ENCODE measurements at places on chromosomes 4 and X.

DNA sequence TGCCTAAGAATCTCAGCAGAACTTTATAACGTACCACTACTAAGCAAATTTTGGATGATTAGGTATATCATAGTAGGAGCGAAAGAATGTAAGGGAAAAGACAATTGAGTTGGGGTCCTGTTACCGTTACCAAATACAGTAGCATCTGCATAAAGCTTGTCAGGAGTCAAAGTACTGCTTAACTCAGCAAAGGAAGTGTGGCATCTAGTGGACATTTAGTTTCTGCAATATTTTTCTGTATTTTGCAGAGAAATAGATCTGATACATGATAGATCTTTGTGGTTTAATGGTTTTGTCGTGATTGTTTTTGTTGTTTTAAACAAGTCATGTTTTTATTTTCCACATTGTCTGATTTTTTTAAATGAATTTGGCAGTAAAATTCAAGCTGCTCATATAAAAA is 81.0 kb upstream of the SMARCAD1 start:
- DNase-seq: no peak

- DNase-seq: no peak
Measured at GRCh38 chr4:85717847-85718246, 242.9 kb downstream of the ARHGAP24 start.

DNA sequence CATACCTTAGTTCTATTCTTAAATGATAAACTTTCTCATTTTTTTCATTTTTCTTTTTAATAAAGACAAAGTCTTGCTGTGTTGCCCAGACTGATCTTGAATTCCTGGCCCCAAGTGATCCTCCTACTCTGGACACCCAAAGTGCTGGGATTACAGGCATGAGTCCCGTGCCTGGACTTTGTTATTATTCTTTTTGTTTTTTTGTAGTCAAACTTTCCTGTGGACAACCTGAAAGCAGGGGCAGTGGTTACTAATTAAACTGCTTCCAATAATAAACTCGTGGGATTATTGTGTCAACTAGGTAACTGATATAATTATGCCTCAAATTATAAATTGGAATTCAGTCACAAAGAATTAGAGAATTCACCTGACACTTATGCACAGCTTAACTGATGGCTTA is 107.8 kb upstream of the RAPGEF2 start:
- no peak for DNase-seq

GRCh38 chr4:105092356-105092755 is 54.3 kb upstream of the TET2 start:
- DNase-seq: no peak

DNA sequence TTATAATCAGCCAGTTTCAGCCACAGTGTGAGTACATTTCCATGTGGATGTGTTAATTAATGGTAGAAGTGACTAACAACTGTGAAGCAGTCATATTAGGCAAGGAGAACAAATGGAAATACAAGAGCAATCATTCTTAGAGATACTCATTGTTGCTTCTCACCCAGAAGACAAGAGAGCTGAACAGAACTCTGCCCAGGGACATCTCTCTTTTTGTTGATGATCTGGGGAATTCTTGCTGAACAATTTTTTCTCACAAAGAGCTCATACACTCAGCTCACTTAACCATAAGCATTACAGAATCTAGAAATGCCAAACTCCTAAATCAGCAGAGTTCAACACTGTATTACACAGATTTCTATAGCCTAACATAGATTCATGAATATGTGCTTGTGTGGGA is 150.1 kb downstream of the COMMD8 start:
- DNase-seq: no peak

- DNase-seq: no peak
Measured at GRCh38 chr4:165766018-165766417, 107.0 kb upstream of the TLL1 start.

GRCh38 chr4:153072661-153073060 is 131.6 kb upstream of the TRIM2 start:
- no peak for DNase-seq

DNA sequence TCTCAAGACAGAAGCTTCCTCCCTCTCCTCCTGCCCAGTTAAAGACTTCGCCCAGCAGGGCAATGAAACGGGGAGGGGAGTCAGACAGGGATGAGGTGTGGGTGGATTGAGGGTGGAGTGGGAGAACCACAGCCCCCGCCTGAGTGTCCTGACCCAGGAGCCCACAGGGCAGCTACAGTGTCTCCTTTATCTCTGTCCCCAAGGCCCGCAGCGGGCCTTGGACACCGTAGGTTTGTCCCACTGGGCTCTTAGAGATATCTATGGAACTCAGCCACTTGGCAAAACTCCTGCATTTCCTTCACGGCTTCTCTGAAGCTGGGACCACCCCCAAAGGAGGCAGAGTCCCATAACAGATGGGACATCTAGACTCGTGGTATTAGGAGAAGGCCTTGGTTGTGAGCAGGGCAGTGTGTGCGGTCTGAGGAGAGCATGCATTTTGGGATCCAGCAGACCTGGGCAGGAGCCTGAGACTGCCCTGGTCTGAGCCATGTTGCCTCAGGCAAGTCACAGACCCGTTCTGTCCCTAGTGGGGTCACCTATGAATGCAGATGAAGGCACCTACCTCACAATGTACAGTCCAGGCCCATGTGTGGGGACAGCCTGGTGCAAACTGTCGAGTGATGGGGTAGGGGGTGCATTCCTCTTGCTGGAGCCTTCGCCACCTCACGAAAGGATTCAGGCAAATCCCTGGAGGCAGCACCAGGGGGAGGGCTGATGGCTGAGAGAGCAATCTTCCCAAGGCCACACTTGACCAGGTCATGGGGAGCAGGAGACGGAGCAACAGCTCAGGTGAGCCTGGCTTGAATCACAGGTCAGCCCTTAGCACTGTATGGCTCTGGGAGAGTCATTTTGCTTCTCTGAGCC is 225.7 kb upstream of the PSAPL1 start:
- no peak for DNase-seq

- no peak for DNase-seq
Measured at GRCh38 chrX:153646620-153647373, at the start of gene DUSP9. Gene DUSP9 (plus strand): TSS chrX:153647203. CDS start chrX:153647954, 751 bp downstream.

- no peak for DNase-seq
Measured at GRCh38 chr4:94680176-94680862, 77.4 kb upstream of the BMPR1B start.

DNA sequence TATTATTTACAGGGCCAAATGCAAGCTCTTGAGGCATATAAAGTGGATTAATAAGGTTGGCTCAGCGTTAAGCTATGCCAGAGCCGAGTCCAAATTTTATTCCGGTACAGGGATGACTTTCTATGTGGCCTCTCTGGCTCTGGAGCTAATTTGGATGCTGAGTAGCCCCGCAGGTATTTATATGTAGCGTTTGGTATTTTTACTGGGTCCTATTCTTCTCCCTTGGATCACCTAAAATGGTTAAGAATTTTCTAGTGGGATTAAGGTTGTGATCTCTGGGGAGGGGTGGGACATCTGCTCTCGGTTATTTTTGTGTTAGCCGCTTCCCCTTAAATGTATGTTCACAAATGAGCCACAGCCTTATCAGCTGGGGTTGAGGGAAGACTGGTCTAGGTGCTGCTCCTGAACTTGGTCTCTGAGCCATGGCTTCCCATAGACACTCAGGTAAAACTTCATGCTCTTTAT is 49.4 kb downstream of the FHL1 start:
- no peak for DNase-seq

GRCh38 chr4:151099976-151100417 is 569 bp downstream of the RPS3A start:
- no peak for DNase-seq

DNA sequence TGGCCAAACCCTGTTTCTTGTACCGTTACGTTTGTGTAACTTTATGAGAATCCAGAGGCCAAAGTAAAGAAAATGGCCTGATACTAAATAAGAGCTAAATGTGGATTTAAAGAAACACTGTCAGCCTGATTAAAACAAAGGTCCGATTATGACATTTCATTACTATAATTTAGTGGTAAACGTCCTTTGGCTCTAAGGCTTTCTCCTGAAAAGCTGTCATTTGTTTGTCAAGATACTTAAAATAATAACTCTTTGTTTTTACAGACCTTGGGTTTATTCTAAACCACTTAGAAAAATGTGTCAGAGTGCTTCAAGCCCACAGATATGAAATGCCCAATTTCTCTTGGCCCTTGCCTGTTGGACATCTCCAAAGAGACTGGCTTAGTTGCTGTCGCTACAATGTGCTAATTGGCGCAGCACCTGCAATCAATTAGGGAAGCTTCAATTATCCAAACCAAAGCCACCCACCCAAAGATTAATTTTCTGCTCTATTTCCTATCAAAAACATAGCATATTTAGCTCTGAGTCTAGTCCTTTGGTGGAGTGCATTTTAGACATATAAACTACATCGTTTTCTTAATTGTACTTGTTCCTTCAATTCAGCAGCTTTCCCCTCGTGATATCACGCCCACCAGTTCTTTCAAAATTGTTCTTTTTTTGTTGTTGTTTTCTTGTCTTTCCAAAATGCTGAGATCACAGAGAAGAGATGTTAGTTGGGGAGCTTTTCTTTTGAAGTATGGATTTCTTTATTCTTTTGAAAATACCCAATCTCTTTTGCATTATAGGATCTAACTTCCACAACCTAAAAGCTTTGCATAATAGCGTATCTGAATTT is 13.6 kb downstream of the SMIM20 start:
- DNase-seq: no peak

DNA sequence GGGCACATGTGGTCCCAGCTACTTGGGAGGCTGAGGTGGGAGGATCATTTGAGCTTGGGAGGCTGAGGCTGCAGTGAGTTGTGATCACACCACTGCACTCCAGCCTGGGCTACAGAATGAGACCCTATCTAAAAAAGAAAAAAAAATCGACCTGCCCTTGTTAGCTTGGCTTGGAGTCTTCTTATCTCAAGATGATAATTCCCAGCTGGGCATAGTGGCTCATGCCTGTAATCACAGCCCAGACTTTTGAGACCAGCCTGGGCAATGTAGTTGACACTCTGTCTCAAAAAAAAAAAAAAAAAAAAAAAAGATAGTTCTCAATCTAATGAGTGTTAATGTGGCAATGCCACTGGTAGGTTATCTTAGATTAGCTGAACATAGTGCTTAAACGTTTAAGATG is 41.0 kb downstream of the QRFPR start:
- no peak for DNase-seq
